Breast epithelium (tissue), 4 donors: ENCODE measurements at places on chromosomes 7 and 10. TPM values are rescaled to one million over a fixed set of nuclear protein-coding genes. Genes with fewer than 3 reads are reported as not detected.

DNA sequence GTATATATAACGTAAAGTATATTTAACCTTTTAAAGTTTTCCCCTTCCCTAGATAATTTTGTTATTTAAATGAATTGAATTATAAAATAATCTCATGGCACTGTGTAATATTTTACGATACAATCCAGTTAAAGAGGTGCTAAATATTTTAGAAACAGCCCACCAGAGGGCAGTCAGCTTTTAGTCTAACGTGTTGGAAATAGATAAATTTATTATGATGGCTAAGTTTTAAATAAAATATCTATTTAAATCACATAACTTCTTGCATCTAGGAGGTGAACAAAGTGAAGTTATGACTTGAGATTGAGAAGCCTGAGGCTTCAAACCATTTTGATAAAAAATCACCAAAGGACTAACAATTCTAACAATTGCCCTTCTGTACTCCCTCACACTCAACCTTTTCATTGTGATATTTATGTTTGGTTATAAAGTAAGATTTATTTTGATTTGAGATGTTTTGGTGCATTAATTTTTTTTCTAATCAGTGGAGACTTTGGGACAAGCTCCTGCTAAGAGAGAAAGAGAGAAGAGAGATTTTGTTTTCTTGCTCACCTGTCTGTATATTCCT is 171.5 kb upstream of the SP4 start:
- no peak for DNase-seq

- no peak for DNase-seq
These were observed 27.1 kb downstream of the TNRC18 start for GRCh38 chr7:5396542-5396941.

DNA sequence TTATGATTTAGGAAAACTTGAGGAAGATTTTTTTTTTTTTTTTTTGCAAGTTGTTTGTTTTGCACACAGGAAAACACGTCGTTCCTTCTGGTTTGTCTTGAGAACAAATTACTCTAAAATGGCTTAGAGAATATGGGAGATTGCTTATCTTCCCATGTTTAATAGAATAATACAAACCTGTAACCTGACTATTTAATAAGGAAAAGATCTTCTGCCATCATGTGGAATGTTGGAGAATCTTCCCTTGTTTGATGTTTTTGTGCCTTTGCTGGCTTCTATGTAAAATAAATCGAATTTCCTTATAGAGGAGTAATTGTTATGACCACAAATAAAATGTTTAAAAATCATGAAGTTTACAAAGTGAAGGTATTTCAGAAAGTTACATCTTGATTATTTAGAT is 818.8 kb downstream of the GATA3 start:
- no peak for DNase-seq

HTR5A gene
- total RNA-seq, result not detected

SPDYE11 gene
- not detected for total RNA-seq

GRCh38 chr7:157652161-157652953 is 315.6 kb downstream of the DNAJB6 start:
- DNase-seq, result no peak

- DNase-seq, result no peak
These were observed 160.9 kb upstream of the NPY start for GRCh38 chr7:24123076-24123475.

DNA sequence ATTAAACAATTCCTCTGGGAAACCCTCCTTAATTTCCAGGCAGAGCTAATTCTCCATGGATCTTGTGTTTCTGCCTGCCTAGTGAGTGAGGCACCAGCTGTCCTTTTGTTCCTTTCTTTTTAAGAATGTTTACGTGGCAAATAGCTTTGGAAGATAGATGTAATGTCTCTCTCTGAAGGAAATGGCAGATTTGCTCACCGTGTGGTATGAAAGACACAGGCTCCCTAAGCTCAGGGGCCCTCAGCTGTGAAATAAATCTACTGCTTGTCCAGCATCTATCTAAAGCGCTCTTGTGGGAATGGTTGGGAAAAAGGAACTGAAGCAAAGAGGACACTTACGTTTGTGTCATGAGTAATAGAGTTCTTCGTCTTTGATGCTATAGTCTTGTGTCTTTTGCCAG is 64.6 kb downstream of the FAS start:
- DNase-seq, result no peak
